ENCODE measurements at places on chromosomes 4 and X. TPM values are rescaled to one million over a fixed set of nuclear protein-coding genes. Genes with fewer than 3 reads are reported as not detected.

DNA sequence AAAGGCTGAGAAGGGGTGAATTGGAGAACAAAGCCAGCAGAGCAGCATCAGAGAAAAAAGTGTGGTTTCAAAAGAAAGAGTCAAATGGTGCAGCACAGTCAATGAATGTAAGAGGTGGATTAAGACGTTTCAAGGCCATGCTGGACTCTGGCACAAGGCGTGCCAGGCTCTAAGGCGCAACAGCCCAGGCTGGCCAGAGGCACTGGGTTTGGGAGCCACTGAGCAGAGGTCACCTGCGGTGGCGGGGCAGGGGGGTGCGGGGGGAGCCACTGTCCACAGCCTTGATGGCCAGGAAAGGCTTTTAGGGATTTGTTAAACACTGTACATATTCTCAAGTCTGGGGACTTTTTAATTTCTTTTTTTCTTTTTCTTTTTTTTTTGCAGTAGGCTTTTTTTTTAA is 222.5 kb upstream of the FAT1 start:
- no peak for DNase-seq

DNA sequence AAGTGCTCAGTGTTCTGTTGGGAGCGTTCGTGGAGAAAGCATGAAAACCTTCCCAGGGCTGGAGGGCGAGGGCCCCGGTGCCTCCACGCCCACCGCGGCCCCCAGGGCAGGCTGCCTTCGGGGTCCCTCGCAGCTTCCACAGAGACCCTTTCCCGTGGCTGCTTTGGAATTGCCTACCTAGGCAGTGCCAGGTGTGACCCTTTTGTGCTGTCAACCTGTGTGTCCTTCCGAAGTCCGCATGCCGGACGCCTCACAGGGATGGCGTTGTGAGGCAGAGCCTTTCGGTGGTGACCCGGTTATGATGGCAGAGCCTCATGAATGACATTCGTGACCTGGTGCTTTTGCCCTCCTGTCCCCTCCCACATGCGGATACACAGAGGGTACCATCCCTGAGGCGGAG is 17.4 kb downstream of the TMEM175 start:
- peak; percentile 15 for DNase-seq

- DNase-seq = no peak
Observed at GRCh38 chr4:2042204-2042946, 16.8 kb upstream of the NAT8L start.

DNA sequence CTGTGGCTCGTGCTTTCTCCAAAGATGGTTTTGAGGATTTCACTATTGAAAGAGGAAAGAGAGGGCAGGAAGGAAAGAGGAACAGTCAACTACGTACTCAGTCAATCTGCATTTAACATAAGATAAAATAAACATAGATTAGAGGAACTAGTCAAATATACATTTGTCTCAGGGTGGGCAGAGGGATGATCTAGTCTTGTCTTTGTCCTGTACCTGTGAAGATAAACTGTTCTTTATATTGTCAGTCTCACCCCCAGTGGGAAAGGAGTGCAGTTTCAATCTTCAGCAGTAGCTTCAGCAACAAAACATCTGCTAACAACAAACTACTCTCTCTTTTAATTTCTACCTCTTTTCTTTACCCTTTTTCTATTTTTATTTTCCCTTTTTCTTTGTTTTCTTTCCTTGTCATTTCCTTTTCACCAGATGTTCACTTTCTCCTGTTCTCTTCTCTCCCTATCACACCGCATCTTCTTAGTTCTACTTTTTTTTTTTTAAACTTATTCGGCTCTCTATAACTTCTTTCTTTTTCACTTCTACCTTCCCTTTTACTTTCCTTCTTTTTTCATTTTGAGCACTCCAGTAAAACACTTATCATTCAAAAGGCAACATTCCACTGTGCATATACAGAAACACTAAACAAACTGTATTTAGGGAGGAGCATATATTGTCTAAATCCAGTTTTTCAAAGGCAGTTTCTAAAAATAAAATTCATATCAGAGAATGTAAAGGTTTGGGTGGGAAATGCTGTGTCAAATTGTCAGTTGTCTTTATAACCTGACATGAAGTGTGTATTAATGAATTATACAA is 51.4 kb upstream of the GUCY1A1 start:
- DNase-seq = no peak

- no peak for DNase-seq
Observed at GRCh38 chr4:61162116-61162515, 38.0 kb upstream of the ADGRL3 start.

GRCh38 chr4:161101881-161102280 is 1061.9 kb downstream of the FSTL5 start:
- DNase-seq = no peak

DNA sequence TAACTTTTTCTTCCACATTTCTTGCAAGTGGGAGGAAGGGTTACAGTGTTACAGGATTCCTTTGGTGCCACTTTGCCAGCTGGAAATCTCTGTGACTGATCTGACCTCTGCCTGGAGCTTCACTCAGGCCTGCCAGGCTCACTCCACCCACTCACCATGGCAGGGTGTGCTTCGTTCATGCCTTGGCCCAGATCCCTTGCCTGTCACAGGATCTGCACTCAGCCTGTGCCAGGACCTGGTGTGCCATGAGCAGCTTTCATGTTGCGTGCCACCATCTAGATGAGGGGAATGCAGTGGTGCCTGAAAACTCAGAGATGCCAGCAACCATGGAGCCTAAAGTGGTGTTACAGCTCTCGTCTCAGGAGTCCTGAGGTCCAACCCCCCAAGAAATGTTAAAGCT is 2596.4 kb downstream of the PCDH7 start:
- DNase-seq = no peak

DNA sequence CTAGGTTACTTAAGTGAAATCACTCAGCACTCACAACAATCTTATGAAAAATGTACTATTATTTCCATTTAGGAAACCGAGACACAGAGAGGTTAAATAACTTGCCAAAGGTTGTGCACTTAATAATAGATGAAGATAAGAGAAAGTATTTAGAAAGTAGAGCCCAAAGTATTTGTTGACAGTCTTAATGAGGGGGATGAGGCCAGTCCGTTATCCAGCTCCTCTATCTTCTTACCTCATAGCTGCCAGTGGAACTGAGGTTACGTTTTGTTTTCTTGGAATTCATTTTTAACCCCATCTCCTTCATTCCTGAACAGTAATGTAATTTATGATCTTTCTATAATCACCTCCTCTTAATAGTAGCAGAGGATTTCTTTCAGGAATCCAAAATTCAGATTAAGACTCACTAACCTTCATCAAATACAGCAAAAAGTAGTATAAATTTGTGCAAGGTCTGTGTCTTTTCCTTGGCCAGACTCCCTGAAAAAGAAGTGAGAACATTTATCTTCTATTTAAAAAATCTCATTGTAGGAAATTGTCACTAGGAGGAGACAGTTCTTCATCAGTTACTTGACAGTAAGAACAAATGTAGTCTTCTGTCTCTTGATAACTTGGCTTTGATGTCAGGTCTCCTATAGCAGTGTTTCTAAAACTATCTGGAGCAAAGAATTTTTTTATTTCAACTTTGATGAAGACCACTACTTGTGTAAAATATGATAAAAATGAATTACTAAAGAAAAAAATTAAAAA is 35.5 kb downstream of the F8 start:
- no peak for DNase-seq

DNA sequence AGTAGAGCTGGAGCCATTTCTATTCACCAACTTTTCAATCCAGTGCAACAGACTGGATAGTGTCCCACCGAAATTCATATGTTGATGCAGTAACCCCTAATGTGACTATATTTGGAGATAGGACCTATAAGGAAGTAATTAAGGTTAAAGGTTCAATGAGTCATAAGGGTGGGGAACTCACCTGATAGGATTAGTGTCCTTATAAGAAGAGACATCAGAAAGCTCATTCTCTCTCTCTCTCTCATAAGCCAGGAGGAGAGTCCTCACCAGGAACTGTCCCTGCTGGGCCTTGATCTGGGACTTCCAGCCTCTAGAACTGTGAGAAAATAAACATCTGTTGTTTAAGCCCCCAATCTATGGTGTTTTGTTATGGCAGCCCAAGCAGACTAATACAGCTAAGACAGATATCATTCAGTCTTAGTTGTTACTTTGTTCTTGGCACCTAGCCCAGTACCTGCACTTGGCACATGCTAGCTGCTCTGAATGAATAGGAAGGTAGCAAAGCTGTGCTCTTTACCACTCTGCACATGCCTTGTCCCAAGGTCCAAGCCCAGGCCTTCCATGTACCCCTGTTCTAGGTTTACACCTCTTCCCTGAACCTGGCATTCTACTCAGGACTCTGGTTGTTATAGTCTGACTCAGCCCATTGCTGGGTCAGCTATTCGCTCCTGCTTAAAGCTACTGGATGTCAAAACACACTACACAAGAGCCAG is 19.2 kb upstream of the BRS3 start:
- no peak for DNase-seq

DNA sequence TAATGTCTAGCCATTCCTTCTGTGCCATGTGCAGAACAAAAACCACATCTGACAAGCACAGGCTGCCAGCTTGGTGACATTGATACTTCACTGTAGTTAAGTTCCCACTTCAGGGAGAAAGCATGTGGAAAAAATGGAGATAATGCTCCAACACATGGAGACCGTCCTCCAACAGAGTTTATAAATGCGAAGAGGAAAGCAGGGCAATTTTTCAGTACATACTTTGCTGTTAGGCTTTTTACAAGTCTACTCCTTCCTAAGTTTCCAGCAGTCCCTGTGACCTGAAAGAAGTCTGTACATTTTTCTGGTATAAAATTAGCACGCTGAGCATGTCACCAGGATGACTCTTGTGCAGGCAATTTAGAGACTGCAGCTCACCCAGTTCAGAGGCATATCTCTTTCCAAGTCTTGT is 766.9 kb upstream of the IGFBP7 start:
- DNase-seq = no peak

HTN1 gene
- not detected for total RNA-seq

Data from SJSA1 (cell line).